ENCODE measurements at places on chromosomes 2 and 18.
A peak's percentile ranks its signal among the peaks of the same experiment; 100 is the strongest.

- DNase-seq, result no peak
Observed at GRCh38 chr2:193743089-193743488, 1548.4 kb upstream of the TMEFF2 start.

- peak; percentile 73 for DNase-seq
Observed at GRCh38 chr2:240957656-240958365, 40.6 kb upstream of the SNED1 start.

DNA sequence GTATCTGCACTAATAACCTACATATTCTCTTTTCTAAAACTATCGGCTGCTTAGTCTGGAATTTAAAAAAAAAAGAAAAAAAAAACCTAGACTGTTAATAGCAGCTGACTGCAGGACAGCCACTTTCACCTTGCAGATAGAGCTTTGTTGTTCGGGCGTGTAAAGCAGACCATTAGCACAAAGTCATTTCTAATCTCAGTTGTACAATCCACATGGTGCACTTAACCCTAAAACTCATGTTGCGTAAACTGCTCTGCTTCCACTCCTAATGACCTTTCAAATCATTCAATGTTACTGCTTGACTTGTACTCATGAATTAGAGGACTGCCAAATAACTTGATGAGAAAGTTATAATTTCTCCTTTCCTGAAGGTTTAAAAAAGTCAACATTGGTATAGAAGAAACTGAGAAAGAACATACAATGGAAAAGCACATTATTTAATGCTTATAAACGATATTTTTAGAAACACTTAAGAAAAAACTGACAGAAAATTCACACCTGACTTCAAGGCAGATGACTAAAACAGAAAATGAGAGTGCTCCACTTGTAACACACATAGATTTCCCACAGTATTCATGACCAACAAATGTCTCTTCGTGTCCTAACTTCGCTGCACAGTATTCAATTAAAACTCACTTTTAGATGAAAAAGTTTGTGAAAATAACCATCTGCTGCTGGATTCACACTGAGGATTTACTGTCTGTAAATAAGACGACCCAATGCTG, 2.6 kb downstream of the CDH2 start:
- no peak for DNase-seq

GRCh38 chr2:31221544-31221943, 4.2 kb upstream of the CAPN14 start:
- DNase-seq, result no peak

GRCh38 chr2:26901326-26902183, 53.6 kb downstream of the DPYSL5 start:
- no peak for DNase-seq

DNA sequence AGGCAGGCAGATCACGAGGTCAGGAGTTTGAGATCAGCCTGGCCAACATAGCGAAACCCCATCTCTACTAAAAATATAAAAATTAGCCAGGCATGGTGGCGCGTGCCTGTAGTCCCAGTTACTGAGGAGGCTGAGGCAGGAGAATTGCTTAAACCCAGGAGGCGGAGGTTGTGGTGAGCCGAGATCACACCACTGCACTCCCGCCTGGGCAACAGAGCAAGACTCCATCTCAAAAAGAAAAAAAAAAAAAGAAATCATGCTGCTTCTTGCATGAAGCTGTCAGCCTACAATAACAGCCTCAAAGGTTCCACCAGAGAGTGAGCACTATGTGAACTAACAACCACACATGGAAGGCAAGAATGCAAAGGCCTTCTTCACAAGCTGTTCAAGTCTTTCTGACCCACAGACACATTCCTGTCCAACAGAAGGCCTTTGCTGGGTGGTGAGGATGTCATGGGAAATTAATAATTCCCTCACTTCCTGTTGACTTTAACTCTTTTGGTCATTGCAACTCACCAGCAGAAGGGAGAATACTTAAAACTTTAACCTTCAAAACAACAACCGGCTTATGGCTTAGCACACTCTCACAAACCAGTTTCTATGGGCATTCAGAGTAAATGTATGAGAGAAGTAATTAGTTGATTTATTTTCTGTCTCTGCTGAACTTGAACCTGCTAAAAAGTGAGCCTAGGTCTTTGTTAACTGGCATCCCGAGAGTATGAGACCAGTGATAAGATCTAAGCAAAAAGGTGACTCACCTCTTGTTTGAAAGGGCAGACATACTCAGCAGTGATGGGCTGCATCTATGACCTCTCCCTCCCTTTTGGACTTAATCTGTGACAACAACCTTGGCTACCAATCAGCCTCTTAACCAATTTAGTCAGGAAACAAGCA, 11.8 kb downstream of the PLEKHM3 start:
- no peak for DNase-seq

GRCh38 chr2:175103191-175103590, 64.8 kb downstream of the ATF2 start:
- peak; percentile 26 for DNase-seq

DNA sequence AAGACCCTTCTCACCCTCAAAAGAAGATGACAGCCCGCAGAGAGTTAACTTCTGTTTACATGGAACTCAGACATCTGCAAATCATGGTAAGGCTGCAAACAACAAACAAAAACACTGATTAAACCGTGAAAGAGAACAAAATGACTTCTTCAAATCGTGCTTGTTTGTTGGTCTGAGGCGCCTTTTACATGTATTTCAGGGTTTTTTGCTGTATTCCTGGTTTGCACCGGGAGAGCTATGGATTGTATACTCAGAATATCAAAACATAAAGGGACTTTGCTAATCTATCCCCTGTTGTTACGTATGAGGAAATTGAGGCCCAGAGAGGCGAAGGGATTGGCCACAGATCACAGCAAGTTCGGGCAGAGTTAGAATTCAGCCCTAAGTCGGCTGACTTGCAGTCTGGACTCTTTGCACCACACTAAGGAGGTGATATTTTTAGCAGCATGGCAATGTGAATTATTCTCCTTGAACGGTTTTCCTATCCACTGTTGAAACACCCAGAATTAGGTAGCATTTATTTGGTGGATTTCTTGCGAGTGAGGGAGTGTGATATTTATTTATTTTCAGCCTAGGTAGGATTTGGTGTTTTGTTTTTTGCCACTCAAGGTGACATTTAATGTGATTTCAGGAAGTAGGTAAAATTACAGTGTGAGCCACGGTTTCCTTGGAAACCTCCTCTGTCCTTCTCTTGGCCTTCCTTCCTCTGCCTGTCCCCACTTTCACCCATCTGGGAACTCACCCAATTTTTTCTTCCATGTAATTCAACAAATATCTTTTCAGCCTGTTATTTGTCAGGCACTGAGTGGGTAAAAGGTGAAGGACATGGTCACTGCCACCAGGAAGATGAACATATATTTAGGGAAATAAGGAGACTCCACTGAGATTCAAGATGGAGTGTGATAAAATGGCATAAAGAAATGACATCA, 980 bp upstream of the PDE6D start:
- DNase-seq, result no peak

DNA sequence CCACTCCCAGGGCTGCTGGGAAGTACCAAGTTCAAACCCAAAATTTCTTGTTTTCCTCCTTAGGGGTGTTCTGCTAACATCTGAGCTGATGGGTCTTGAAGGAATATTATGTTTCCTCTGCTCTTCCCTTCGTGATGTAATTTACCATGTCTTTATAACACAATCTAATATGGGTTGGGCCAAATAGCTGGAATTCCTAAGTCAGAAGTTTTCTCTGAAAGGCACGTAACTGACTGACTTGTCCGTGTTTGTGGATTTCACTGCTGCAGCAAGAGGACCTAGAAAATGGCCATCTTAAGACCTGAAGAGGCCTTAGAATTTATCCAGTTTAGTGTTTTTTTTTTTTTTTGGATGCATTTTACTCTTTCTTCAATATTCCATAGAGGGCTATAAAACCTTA, 256.7 kb downstream of the DCDC2C start:
- DNase-seq, result no peak

GRCh38 chr18:57426187-57426586, 9.0 kb upstream of the ONECUT2 start:
- no peak for DNase-seq

GRCh38 chr2:186595219-186595618, 5.4 kb downstream of the ITGAV start:
- peak; percentile 45 for DNase-seq

DNA sequence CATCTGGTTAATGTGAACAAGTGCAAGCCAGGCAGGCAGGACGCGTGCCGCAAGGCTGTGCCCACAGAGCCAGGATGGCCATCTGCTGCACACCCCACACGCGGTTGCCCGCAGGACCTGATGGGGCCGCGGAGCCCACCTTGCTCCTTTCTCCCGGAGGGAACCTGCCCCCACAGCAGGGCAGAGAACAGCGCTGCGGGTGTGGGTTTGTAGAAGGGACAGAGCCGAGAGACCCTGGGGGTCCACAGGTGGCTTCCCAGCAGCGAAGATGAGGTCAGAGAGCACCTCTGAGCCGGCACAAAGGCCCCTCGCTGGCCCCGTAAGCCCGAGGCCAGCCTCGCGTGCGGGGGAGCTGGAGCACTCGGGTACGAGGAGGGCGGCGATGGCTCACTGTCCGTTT, 460.8 kb upstream of the SALL3 start:
- DNase-seq, result no peak

- no peak for DNase-seq
Observed at GRCh38 chr2:96888072-96889011, 18.5 kb upstream of the SEMA4C start.

- DNase-seq, result peak; percentile 31
Observed at GRCh38 chr18:72762515-72763122, 105.2 kb downstream of the NETO1 start.

DNA sequence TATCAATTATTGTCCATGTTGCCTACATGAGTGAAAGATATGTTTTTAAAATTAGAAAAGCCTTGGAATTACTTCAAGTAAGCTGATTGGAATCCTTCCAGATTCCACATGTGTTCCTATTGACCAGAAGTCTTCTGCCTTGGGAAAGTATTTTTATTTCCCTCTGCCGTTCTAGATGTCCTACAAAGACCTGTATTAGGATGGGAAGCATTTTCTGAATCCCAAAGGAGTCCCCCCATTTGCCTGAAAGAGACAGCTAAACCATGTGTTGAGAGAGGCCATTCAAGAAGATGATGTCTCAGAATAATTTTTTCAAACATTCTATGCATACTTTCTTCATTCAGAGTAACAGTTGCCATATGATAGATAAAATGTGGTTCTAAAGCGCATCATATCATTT, 19.0 kb upstream of the MYO1B start:
- peak; percentile 10 for DNase-seq

GRCh38 chr2:178990533-178991241, 59.2 kb downstream of the CCDC141 start:
- no peak for DNase-seq

- no peak for DNase-seq
Observed at GRCh38 chr18:35619941-35620340, 38.4 kb downstream of the GALNT1 start.

DNA sequence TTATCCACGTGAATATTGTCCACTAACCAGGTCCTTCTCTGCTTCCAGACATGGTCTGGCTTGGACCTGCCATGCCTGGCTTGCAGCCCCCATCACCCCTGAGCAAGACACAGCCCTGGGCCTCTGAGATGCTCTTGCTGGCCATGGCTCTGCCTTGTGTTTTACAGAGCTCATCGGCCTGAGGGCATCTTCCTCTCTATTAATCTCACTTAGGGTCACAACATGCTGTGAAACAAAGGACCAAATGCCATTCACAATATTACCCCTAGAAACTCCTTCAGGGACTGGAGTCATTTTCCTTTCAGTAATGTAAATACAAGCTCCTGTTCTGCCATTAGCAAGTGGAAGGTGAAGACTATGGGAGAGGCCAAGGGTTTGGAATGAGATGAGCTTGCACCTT, 6.8 kb upstream of the TPO start:
- DNase-seq, result no peak

GRCh38 chr2:88489181-88489580, 36.7 kb upstream of the FOXI3 start:
- DNase-seq, result no peak

- DNase-seq, result no peak
Observed at GRCh38 chr18:7535436-7536205, 31.5 kb upstream of the PTPRM start.

DNA sequence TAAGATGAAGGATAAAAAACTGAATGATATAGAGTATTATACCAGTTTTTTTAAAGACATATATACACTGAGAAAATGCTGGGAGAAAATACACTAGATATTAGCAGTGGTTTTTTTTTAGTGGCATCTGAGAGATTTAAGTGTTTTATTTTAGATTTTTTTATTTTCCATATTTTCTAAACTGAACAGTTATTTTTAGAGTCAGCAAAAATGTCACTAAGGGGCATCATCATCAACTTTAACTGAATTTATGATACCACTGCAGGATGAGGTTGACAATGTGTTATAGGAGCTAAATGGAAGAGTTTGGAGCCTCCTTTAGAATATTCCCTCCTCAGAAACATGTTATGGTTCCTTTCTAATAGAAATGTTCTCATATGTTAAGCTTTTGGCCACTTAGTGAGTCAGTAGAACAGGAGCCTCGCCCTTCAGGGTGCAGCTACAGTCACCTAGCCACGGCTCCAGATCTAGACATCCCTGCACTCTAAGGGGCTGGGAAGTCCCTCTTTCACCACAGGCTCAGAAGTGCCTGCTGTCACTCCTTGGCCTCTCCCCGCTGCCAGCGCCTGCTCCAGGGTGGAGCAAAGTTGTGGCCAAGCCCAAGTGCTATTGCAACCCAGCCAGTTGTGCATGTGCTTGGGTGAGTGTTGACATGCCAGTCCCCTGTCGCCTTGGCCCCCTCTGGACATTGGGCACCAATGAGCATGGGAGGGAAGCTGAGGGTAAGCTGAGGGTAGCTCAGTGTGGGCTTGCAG, 210.7 kb upstream of the RASGRP3 start:
- no peak for DNase-seq

GRCh38 chr2:67057901-67058703, 339.0 kb upstream of the ETAA1 start:
- DNase-seq, result no peak

GRCh38 chr18:35303610-35304009, 13.6 kb upstream of the ZSCAN30 start:
- DNase-seq, result no peak

DNA sequence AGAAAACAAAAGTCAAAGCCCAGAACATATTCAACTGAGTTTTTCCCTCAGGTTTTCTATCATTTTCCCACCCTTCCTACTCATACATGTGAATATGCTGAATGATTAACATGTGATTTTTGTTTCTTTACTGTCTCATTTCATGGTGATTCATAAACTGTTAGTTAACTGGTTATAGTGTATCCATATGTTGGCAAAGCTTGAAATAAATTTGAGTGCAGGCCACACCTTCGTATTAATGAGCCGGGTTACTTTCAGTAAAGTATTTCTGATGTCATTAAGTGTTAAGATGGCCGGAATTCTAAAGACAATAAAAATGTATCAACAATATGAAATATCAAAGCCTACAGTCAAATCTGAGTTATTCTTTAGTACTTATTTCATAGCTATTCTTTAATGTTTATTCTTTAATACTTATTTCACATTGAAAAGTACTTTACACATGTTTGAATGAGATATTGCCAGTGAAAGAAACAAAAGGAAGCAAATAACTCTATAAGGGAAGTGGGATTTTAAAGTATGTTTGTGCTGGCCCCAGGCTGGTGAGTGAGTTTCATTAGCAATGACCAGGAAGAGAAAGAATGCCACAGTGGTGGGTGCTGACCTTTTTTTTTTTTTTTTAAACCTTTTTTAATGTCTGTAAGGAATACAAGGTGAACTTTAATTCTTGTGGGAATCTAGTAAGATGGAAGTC, 178.6 kb downstream of the NEDD4L start:
- no peak for DNase-seq
